HT-29 (cell line): ENCODE measurements at places on chromosomes 13 and 19.

DNA sequence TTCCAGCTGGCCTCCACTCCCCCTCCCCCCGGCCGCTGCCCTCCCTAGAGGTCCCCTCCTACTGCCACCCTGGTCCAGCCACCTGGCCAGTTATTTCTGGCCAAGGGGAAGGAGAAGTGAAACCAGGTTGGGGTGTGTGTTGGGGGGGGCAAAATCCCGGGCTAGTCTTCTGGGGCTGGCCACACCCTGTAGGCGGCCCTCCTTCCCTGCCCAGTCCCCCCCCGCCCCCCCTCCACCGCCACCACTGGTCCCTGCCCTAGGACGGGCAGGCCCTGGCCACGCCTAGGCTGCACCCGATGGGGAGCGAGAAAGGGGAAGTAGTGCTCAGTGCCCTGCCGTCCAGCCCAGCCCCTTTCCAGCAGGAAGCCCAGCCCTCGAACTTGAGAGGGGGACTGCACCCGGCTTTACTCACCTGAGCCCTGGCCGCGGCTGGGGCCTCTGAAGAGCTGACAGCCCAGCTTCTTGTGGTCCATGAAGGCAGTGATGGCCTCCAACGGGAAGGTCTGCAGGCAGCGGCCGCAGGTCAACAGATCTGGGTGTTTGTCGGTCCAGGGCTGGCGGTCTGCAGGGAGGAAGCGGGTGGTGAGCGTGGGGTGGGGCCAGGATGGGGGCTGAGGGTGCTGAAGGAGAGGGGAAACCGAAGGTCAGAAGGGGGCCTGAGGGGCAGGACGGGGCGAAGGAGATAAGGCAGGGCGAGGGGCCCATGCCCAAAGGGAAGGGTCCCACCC lies 813 bp downstream of the ZNF296 start:
- peak; percentile 67 for DNase-seq

- no peak for DNase-seq
Observed at GRCh38 chr13:31970231-31970930, 61.2 kb upstream of the FRY start.

DNA sequence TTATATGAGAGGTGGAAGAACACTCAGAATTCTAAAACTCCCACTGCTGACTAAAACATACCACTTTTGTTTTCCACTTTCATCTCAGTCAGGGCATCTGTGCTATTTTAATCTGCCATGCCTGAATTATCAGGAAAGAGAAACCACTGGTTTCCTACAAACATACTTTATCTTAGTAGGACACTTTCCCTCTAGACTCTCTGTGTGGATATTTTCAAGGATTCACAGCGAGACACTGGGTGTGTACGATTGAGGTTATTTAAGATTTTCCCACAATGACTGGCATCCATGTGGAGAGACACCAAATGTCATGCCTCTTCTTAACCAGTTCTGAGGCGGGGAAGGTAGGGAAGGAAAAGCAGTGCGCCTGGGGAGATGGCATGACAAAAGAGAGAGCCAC lies 212.2 kb downstream of the ENOX1 start:
- no peak for DNase-seq

GRCh38 chr13:29578300-29579085 lies 17.0 kb downstream of the SLC7A1 start:
- no peak for DNase-seq

DNA sequence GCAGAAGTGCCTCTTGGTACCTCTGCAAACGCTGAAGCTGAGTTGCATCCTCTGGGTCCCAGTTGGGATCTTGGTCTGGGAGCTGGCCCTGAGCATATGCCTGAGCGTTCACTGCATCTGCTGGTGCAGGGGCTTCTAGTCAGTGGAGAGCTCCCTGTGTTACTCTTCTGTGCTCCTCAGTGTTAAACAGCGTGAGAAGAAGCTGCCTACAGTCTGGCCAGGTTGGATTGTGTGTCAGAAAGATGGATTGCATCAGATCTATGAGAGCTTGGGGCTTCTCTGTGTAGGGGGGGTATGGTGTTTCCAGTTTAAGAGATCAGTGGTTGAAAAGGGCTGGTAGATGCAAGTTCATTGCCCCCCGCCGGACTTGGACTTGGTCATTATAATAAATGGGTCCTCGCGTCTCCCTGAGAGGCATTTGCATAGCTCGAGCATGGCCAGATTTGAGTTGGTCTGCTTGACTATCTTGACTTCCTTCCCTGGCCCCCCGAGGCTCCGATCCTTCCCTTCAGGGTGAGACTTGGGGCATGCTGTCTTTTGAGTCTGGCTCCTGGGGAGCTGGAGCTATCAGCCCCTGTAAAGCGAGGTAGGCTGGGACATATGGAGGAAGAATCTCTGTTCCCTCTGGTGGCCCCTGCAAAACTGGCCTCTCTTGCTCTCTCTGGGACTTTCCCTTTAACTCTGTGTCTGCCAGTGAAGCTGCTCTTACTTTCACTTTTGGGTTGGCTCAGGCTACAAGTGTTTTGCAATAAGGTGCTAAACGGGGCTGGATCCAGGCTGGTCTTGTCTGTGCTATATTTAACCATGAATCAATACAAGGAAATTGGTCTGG lies 52.9 kb downstream of the OR10H4 start:
- peak; percentile 4 for DNase-seq

DNA sequence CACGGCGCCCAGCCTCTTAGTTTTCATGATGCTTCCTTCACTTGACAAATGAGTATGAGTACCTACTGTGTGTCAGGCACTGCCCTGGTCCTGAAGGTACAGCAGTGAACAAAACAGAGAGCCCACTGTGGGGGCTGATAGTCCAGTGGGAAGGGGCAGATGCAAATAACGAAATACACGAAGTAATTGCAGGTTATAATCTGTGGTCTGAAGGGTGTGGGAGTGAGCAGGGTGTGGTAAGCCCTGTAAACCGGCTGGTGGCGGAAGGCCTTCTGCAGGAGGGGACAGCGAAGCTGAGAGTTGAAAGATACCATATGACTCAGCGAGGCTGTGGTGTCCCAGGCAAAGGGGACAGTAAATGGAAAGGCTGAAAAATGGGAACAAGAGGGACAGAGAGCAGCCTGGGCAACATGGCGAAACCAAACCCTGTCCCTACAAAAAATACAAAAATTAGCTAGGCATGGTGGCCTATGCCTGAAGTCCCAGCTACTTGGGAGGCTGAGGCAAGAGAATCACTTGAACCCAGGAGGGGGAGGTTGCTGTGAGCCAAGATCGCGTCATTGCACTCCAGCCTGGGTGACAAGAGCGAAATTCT lies 60.5 kb downstream of the MAP4K1 start:
- peak; percentile 45 for DNase-seq

DNA sequence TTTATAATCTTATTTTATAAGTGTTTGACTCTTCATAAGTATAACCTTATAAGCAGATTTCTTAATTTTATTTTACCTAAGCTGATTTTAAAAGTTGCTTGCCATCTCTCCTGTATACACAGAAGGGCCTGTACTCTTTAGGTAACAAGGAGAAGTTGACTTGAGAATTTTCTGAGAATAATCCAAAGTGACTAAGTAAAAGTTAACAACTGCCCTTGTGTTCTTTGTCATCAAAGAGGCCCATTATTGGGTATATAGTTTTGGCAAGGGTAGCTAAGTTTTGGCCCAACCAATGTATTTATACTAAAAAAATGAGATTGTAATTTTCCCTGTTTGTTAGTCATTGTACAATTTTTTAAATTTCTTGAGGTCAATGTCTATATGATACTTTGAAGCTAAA lies 3.2 kb downstream of the LCP1 start:
- no peak for DNase-seq

- no peak for DNase-seq
Observed at GRCh38 chr19:40642757-40643305, 41.7 kb downstream of the LTBP4 start.

DNA sequence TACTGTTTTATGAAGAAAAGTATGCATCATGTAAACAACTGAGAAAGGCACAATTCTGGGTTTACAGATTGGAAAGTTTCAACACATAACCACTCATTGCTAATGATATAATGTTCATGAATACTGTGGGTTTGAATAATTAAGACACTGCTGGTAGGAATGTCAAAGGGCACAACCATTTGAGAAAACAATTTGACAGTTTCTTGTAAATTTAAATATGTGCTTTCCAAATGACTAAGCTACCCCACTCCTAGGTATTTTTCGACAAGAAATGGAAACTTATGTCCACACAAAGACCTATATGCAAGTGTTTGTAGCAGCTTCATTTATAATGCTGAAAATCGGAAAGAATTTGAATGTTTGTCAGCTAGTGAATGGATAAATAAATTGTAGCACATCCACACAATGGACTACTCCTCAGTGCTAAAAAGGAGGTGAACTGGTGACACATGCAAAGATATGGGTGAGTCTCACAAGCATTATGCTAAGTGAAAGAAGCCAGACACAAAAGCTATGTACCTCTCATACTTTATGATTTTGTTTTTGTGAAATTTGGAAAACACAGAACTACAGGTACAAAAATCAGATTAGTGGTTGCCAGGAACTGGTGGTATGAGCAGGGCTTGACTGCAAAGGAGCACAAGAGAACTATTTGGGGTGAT lies 44.8 kb upstream of the FLT1 start:
- no peak for DNase-seq

- DNase-seq = no peak
Observed at GRCh38 chr19:37695144-37695899, 24.2 kb downstream of the ZNF607 start.

DNA sequence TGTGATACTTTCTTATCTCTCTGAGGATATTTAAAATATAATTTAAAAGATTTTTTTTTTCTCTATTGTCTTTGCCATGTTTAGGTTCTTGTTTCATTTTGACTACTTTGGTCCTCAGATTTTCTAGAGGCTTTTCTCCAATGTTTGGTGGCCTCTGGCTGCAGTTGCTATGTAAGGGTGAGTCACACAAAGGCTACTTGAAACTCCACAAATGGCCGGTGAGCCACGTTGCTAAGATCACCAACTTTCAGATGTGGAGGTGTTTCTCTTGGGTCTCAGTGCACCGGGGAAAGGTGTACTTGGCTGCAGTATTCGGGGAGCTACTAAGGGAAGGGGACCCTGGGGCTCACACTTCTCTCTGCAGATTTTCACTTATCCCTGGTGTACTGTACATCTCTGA lies 248.1 kb downstream of the HS6ST3 start:
- no peak for DNase-seq

- DNase-seq = peak; percentile 59
Observed at GRCh38 chr19:34459614-34460013, 21.9 kb upstream of the WTIP start.

GRCh38 chr13:31124204-31124603 lies 37.5 kb downstream of the HSPH1 start:
- no peak for DNase-seq

DNA sequence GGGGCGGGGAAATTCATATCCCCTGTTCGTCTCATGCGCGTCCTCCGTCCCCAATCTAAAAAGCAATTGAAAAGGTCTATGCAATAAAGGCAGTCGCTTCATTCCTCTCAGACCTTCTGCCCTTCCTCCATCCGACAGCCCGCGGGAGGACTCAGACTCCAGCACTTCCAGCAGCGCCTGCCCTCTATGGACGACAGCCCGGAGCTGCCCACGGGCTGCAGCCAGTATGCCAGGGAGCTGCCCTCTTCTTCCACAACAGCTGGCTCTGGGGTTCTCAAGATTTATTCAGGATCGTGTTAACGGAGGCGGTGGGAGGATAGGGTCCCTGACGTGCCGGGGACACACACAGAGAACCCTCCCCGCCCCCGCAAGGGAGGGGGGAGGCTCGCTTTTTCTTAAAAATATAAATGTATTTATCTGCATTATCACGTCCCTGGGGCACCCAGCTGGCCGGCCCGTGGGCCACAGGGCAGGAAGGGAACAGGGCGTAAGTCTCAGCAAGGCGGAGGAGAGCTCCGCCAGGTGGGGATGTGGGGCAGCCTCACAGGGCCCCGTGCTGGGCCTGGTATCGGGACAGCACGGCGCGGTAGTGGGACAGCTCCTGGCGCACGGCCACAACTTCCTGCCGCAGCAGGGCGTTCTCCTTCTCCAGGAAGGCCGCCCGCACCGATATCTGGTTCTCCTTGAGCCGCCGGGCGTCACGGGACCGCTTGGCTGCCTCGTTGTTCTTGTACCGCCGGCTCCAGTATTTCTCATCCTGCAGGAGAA lies 6.7 kb downstream of the DBP start:
- DNase-seq = peak; percentile 90

- DNase-seq = peak; percentile 72
Observed at GRCh38 chr13:74136084-74136658, 2.0 kb upstream of the KLF12 start.

DNA sequence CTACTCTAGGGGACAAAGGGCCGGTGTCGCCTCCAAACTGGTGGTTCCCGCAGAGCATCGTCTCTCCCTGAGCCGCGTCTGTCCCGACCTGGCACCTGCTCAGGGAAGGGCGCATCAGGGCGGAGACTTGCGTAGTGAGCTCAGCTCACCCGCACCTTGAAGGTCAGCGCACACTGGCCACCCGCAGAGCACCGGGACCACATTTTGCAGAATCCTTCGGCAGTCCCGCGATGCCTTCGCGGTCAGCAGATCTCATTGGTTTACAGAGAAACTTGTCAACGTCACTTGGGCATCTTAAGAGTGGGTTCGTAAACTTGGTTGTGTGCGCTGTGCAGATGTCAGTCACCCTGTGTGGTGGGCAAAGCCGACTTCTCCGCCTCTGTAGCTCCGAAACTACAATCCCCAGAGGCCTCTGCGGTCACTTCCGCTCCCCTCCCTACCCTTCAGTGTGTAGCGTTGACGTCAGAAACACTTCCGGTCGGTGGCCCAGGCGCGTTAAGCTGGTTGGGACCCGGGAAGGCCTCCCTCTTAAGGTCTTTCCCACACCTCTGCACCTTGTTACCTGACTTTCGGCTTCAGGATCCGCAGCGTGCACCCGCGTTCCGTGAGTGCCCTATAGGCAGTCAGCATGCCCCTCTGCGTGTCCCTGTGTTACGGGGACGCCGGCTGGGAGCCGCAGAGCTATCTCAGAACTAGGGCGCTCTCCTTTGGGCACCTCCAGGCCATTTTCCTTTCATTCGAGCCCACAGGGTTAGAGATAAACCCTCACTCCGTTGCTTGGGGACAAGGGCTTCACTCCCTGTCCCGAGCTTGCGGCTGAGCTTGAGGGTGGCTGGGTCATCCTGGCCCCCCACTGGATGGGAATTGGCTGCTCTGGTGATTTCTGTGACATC lies 36.5 kb upstream of the ZNF527 start:
- peak; percentile 37 for DNase-seq

DNA sequence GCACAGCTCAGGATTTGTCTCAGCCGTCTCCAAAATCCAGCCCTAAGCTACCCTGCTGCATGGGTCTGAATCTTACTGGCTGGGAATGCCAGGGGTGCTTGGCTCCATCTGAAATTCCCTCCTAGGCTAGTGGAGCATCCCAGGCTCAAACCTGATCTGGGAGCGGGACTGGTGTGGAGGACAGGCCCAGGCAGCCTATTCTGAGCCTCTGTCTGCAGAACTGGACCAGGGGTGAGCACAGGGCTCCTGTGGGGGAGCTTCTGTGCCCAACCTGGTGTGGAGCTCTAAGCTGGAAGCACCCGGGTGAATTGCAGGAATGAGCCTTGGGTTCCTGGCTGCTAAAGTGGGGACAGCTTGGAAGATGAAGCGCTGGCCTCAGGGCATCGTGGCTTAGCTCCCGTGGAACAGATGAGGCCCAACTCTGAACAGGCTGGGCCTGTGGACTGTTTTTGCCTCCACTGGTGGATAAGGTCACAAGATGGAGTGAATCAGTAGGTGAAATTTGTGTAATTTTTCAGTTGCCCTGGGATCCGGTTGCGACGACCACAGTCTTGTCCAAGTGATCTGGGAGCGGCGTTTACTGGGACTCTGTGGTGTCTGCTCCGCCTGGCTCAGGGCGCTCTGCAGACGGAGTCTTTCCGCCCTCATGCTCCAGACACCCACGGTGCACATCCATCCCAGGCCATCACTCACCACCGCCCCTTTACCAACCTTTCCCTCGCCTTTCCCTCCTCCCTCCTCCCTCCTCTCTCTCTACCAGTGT lies 79.5 kb downstream of the TEX29 start:
- DNase-seq = no peak

- DNase-seq = no peak
Observed at GRCh38 chr19:47155148-47155547, 24.5 kb downstream of the SAE1 start.
